HCT116 (cell line): ENCODE measurements at places on chromosomes 13 and 19. TPM values are rescaled to one million over a fixed set of nuclear protein-coding genes. Genes with fewer than 3 reads are reported as not detected.

DNA sequence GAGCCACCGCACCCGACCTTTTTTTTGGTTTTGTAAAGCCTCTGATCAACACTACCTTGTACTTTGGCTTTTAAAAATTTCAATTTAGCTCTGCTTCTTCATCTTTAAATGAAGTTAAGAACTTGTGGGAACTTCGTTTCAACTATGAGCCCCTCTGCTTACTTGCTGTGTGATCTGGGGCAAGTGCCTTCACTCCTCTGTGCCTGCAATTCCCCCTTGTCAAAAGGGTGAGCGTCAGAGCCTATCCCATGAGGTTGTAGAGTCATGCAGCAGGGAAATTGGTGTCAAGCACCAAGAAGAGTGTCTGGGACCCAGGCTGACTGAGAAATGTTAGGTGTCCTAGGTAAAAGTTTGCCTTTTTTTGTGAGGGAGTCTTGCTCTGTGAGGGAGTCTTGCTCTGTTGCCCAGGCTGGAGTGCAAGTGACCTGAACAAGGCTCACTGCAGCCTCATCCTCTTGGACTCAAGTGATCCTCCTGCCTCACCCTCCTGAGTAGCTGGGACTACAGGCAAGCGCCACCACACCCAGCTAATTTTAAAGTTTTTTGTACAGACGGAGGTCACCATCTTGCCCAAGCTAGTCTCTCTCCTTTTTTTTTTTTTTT is 5.7 kb downstream of the VASP start:
- DNase-seq = no peak

GRCh38 chr19:55616395-55616875 is 7.9 kb downstream of the ZNF784 start:
- DNase-seq = no peak

KRTDAP gene
- total RNA-seq = 0.74 TPM

- no peak for DNase-seq
Measured at GRCh38 chr19:46471116-46471733, at the start of gene PNMA8A. Gene PNMA8A, minus strand, starts transcription at chr19:46471563. Its CDS starts 528 bp downstream, at chr19:46471035.

STX10 gene
- 149 TPM for total RNA-seq

DNA sequence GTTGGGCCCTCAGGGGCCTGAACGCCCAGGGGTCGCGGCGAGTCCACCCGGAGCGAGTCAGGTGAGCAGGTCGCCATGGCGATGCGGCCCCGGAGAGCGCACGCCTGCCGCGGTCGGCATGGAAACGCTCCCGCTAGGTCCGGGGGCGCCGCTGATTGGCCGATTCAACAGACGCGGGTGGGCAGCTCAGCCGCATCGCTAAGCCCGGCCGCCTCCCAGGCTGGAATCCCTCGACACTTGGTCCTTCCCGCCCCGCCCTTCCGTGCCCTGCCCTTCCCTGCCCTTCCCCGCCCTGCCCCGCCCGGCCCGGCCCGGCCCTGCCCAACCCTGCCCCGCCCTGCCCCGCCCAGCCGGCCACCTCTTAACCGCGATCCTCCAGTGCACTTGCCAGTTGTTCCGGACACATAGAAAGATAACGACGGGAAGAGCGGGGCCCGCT is at the start of gene CCNA1:
CCNA1 (plus strand) TSS at position 390 of the 439 bp plus-strand sequence. CDS start 562 bp downstream, outside the sequence.
- DNase-seq = no peak

DNA sequence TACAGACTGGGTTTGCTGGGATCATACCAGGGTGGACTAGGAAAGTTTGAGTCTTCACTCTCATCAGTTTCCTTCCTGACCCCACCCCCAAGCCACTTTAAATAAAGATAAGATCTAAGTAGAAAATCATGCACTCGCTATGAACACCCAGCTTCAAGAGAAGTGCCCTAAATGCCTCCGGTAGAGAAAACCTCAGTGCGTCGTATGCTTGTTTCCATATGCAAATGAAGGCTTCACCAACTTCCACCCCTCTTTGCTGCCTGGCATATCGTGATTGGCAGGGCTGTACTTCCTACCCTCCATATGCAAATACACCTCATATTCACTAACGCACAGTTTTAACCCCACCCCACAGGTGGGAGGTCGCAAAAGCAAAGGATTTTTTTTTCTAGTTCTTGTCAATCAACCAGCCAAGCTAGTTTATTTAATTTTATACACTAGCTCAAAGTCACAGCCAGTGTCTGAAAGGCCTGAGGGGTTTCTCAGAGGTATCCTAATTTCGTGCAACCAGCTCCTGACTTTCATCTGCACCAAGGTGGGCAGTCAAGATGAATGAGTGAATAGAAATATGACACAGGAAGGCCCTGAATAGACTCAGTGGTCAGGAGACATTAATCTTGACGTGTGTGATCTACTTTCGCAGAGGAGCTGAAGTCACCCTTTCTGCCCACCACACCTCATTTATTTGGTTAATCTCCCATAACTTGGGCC is 121.1 kb upstream of the TSHZ3 start:
- DNase-seq = no peak

- DNase-seq = no peak
Measured at GRCh38 chr13:97125810-97126738, 96.1 kb upstream of the MBNL2 start.
